ENCODE measurements at places on chromosomes 4 and X.

- DNase-seq = no peak
Measured at GRCh38 chr4:156642161-156642560, 329.4 kb downstream of the PDGFC start.

- DNase-seq = no peak
Measured at GRCh38 chrX:39758791-39759525, 338.8 kb downstream of the BCOR start.

- no peak for DNase-seq
Measured at GRCh38 chr4:174387721-174388120, 104.0 kb downstream of the CEP44 start.

GRCh38 chrX:105483011-105483410 lies 262.5 kb upstream of the TEX13A start:
- DNase-seq = peak; percentile 32

- peak; percentile 75 for DNase-seq
Measured at GRCh38 chr4:149716728-149717127, 98.9 kb downstream of the IQCM start.

DNA sequence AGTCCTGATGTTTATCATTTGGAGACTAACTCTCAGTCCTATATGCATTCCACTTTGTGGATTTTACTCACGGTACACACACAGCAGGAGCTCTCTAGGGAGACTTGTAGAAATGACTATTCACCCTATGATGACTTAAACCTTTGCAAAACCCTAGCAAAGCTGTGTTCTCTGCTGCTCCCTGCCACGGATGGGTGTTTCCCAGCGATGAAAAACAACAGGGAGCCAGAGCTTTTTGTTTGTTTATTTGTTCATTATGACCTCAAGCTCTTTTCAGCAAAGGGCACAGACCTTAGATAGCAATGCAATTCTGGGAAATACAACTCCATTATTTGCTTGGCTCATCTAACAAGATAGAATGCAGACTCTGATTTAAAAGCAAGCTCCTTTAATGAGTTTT lies 156.6 kb downstream of the GRIA3 start:
- no peak for DNase-seq

DNA sequence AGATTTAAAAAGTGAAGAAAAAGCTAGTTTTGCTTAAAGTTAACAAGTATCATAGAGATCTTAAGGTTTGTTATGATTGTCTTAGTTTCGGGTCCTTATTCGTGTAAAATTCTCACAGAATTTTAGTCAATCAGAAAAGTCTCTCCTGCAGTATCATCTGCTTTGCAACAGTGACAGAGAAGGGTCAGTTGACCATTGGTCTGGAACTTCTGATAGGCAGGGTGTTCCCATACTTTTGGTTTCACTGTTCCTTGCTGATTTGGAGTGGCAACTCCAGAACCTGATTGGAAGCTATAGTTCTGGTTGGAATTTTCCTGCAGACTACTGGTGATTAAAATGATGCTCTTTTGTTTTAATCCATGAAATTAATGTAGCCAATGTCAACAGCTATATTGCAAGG lies 1.8 kb downstream of the IL15 start:
- DNase-seq = no peak

DNA sequence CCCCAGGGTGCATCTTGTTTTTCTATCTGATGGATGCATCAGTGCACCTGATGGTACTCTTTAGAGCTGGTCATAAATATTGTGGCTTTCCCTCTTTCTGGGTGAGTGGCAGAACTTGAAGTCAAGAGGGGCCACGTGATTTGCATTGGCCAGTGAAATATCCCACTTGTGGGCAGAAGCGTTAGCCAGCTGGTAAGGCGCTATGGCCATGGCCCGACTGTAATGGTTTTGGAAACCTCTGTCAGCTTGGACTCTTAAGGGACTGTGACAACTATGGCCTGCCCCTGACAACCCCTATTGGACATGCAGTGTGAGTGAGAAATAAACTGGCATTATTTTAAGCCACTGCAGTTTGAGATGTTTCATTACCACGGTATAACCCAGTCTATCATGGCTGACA lies 72.8 kb downstream of the SEL1L3 start:
- DNase-seq = no peak

DNA sequence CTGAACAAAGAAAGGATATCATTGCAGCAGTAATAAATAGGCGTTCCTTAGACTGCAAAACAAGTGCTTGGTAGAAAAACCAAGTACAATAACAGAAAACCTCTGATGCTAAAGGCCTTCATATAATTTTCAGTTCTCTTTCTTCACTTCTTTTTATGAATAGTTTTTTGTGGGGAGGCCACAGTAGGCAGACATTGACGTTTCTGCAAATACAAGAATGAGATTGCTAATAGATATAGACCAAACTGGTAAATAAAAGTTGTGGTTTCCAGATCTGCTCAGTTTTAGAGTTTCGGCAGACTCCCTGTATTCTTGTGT lies 57.0 kb upstream of the RAP1GDS1 start:
- DNase-seq = no peak

GRCh38 chrX:42837101-42837726 lies 59.3 kb upstream of the PPP1R2C start:
- DNase-seq = no peak

DNA sequence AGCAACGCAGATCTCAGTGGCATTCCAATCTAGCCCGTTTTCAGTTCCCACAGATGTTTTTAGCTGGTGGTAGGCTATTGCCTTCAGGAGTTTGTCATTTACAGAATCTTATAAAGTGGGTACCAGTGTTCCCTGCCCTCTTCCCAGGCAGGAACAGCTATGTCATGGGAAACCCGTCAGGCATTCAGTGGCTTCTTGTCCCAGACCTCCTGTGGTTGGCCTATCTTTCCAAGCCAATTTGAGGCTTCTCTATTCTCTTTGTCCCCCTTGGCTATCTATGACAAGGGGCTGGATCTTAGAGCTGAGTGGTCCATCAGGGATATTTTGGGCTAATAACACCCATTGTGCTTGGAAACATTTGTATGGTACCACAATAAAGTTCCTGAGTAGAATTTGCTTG lies 33.6 kb upstream of the RPL34 start:
- no peak for DNase-seq

GRCh38 chrX:130111220-130112154 lies 1.2 kb upstream of the ELF4 start:
- no peak for DNase-seq

DNA sequence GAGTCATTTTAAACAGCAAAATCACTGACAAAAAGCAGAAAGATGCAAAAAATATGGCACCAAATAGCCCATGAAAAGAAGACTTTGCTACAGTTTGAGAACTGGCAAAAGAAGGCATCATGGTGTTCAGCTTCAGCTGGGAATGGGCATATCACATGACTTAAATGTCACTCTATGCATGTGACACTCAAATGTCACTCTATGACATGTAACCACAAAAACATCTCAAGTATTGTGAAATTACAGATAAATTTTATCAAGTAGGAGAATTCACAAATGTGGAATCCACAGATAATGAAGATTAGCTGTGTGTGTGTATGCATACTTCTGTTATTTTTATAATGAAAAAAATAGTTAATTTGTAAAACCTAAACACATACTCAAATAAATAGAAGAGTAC lies 81.9 kb downstream of the ATP10D start:
- no peak for DNase-seq

Data from renal cortical epithelial cell (primary cell).